ENCODE measurements at places on chromosomes 11 and 22.
A peak's percentile ranks its signal among the peaks of the same experiment; 100 is the strongest.

DNA sequence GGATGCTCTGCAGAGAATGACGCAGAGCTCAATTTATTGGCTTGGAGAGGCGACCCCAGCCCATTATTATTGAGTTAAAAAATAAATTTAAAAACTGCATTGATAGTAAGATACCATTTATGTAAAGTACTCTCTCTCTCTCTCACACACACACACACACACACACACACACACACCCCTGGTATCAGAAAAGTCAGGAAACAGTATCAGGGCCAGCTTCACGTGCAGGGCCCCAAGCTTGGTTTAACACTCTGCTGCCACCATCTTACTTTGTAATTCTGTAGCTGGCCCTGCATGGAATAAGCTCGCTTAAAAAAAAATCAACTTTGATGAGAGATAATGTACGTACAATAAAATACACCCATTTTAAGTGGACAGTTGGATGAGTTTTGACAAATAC is 59.8 kb upstream of the CD5 start:
- DNase-seq: no peak

GRCh38 chr11:119673759-119674336 is 55.2 kb downstream of the NECTIN1 start:
- DNase-seq: no peak

DNA sequence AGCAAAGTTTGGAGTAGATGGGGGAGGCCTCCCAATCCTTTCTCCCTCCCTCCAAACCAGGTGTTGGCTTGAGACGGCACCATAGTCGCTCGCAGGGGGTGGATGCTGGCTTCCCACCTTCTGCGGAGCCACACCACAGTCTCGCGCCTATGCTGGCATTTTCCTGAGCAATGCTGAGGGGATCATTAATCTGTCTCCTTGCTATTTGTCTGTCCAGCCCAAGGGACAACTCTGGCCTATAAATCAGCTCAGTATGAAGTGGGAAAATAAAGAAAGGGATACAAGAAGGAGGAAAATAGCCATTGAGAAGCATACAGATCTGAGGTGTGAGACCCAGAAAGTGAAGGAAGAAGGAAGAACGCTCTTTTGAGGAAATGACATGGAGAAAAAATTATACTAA is 53.5 kb upstream of the CADM1 start:
- no peak for DNase-seq

- DNase-seq: peak; percentile 84
These were observed 129.3 kb downstream of the BUD13 start for GRCh38 chr11:116643521-116643920.

DNA sequence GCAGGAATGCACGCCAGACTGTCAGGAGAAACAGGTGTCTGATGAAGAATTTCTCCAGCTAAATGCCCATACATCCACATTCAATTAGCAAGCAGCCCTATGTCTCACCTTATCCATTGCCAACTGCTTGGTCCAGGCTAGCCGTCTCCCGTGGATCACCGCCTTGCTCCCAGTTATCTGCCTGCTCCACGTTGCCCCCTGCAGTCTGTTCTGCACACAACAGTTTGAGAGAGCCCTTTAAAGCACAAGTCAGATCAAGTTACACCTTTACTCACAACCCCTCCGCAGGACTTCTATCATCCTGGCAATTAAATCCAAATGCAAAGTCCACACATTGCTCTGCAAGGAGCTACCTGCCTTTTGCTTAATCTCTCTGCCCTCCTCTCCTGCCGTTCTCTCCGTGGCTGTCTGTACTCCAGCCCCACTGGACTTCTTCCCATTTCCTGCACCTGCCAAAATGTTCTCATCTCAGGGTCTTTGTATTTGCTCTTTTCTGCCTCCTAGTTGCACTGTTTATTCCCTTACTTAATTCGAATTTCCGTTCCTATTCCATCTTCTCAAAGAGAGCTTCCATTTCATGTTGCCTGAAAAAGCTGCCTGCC is 185.3 kb upstream of the LARGE1 start:
- DNase-seq: peak; percentile 39

DNA sequence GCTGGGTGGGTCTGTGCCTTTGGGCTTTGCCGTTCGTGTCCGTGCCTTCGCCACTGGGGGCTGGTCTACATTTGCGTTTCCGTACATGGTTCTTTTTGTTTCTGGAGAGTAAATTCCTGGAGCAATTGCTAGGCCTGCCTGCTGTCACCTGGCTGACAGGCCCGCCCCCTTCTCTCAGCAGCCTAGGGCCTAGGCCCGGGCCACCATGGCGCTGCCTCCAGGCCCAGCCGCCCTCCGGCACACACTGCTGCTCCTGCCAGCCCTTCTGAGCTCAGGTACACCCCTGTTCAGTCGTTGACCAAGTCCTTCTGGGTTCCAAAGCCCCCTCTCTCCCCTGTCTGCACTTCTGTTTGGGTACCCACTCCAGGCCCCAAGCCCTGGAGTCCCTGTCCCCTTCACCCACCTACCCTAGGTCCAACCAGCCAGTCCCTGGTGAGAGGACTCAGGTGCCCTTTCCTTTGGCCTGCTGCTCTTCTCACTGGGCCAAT is 649 bp downstream of the TMEM25 start:
- DNase-seq: no peak

GRCh38 chr22:32868946-32869345 is 67.4 kb downstream of the TIMP3 start:
- no peak for DNase-seq

DNA sequence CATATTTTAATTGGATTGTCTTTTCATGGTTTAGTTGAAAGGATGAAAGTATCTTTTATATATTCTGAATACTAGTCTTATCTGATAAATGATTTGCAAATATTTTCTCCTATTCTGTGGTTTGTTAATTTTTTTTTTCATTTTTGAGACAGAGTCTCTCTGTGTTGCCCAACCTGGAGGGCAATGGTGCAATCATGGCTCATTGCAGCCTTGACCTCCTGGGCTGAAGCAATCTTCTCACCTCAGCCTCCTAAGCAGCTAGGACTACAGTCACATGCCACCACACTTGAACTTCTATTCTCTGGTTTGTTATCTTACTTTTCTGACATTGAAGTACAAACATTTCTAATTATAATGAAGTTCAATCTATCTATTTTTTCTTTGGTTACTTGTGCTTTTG is 30.0 kb upstream of the FAR1 start:
- DNase-seq: no peak

Measured in lower leg skin (tissue), 4 donors.